ENCODE measurements at places on chromosomes 2 and 18. TPM values are rescaled to one million over a fixed set of nuclear protein-coding genes. Genes with fewer than 3 reads are reported as not detected.

The E2F6 gene
- total RNA-seq, result 17.0 TPM

The IL18R1 gene
- 0.34 TPM for total RNA-seq

The XDH gene
- total RNA-seq, result not detected

The COBLL1 gene
- 16.8 TPM for total RNA-seq

The ALLC gene
- not detected for total RNA-seq

The CKAP2L gene
- total RNA-seq, result 15.7 TPM

The RETSAT gene
- 130 TPM for total RNA-seq

The UGT1A4 gene
- not detected for total RNA-seq

The CIB4 gene
- not detected for total RNA-seq

The DLX2 gene
- total RNA-seq, result under 0.01 TPM

The RAB17 gene
- total RNA-seq, result 59.6 TPM

The TGFA gene
- 0.15 TPM for total RNA-seq

The ALPG gene
- total RNA-seq, result not detected
